ENCODE measurements at places on chromosomes 13 and 19. TPM values are rescaled to one million over a fixed set of nuclear protein-coding genes. Genes with fewer than 3 reads are reported as not detected.

GRCh38 chr19:48152551-48152950, 17.6 kb downstream of the LIG1 start:
- peak; percentile 62 for DNase-seq

GRCh38 chr13:52353193-52353592, 52.8 kb downstream of the THSD1 start:
- DNase-seq = peak; percentile 37

GRCh38 chr13:77508959-77509620, 26.4 kb upstream of the SCEL start:
- peak; percentile 35 for DNase-seq

GRCh38 chr19:53785196-53785889, 38.8 kb downstream of the NLRP12 start:
- DNase-seq = no peak

DNA sequence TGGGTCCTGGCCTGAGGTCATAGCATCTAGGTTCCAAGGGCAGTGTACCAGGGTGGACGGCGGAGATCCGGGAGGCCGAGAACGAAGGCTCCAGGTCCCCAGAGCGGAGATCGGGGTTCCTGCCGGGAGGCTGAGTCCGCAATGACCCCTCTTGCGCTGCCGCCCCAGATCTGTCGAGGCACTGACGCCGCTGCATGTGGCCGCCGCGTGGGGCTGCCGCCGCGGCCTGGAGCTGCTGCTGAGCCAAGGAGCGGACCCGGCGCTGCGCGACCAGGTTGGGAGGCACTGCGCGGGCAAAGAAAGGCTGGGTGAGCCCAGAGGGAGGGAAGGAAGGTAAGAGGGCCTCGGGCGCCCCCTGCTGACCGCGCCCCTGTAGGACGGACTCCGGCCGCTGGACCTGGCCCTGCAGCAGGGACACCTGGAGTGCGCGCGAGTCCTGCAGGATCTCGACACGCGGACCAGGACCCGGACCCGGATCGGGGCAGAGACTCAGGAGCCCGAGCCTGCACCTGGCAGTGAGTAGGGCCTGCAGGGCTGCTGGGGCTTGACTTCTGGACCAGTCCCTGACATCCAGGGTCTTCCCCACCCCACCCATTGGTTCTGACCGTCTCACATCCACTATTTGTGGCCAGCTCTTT, 906 bp downstream of the ANKLE1 start:
- DNase-seq = peak; percentile 88

DNA sequence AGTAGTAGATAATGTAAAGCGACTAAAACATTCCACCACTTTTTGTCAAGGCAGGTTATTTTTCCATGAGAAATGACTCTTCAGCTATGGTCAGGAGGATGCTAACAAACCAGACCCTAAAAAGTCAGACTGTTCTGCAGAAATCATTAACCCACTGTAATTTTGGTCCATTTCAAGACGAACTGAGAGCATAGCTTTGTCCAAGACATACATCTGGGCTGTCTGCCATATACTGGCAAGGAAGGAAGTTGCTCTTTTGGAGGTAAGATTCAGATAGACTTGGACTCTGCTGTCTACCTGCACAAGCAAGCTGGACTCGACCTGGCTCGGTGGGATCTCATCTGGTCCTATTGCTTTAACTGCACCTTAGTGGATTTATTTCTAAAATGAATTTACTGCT, 207.8 kb downstream of the POSTN start:
- DNase-seq = no peak

DNA sequence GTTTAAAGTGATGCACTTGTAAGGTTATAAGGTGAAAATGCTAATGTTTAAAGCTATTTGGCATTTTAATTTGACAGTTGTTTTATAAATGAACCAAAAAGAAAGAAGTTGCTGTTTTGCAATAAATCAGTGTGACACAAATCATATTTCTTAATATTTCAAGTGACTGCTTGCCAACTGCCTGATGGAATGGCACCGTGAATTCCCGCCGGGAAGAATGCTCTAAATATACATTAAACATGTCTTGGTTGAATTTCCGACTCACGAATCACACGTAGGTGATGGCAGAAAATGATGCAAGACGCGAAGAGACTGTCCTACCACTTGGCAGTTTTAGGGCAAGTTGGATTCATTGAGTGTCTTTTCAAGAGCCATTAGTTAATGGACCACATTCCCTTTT, 3.1 kb upstream of the GJB2 start:
- peak; percentile 37 for DNase-seq

- peak; percentile 38 for DNase-seq
These were observed 47.7 kb upstream of the ATP12A start for GRCh38 chr13:24632382-24633121.

DNA sequence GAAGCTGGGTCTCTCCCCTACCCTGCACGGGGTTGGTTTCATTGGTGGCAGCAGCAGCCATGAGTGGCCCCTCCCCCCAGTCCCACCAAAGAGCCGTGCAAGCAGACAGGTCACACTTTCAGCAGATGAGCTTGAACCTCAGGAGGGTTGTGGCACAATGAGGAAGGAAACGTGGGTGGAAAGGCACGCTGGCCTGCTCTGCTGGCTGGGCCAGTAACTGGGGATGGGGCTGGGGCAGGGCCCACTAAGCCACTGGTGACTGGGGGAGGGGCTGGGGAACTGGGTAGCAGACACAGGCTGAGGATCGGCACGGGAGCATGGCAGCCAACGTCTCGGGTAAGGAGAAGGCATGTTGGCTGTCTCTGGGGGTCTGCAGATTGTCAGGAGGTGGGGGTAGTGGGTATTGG, at the start of gene P2RY11:
Gene P2RY11, plus strand, starts transcription at position 289 of the 407 bp plus-strand sequence. Its CDS starts 29 bp downstream, at position 318.
- DNase-seq = no peak

ALKBH7 gene
- 51.5 TPM for total RNA-seq

- peak; percentile 85 for DNase-seq
These were observed 5.9 kb downstream of the RPL18A start for GRCh38 chr19:17865364-17866311.

- DNase-seq = no peak
These were observed 1.0 kb downstream of the POSTN start for GRCh38 chr13:37597477-37598025.

DNA sequence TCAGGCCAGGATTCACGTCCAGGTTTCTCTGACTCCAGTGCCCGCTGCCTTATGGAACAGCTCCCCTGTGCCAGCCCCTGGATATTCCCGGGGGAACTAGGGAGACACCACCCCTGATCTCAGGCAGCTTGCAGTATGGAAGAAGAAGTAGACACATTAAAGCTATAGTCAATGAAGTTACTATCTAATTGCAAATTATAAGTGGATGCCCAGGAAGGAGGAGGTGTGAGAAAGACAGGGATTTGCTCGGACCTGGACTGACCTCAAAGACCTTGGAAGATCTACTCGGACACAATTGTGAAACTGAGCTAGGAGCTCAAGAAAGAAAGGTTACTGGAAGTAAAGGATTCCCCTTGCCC, 10.4 kb downstream of the SIGLEC11 start:
- no peak for DNase-seq

GPC6 gene
- 9.7 TPM for total RNA-seq

GFY gene
- total RNA-seq = not detected

GRCh38 chr19:7902796-7903243, 857 bp upstream of the MAP2K7 start:
- DNase-seq = no peak

DNA sequence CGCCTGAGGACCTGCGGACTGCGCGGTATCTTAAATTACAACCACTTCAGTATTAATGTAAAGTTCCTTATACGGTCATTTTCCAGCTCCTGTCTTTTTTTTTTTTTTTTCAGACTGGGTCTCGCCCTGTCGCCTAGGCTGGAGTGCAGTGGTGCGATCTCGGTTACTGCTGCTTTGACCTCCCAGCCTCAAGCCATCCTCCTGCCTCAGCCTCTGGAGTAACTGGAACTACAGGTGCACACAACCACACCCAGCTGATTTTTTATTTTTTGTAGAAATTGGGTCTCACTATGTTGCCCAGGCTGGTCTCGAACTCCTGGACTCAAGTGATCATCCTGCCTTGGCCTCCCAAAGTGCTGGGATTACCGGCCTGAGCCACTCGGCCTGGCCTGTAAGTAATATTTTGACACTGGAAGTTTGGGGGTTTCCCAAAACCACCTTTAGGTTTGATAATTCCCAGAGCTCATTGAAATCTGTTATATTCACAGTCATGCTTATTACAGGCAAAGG, 406 bp upstream of the EID2B start:
- no peak for DNase-seq

DNA sequence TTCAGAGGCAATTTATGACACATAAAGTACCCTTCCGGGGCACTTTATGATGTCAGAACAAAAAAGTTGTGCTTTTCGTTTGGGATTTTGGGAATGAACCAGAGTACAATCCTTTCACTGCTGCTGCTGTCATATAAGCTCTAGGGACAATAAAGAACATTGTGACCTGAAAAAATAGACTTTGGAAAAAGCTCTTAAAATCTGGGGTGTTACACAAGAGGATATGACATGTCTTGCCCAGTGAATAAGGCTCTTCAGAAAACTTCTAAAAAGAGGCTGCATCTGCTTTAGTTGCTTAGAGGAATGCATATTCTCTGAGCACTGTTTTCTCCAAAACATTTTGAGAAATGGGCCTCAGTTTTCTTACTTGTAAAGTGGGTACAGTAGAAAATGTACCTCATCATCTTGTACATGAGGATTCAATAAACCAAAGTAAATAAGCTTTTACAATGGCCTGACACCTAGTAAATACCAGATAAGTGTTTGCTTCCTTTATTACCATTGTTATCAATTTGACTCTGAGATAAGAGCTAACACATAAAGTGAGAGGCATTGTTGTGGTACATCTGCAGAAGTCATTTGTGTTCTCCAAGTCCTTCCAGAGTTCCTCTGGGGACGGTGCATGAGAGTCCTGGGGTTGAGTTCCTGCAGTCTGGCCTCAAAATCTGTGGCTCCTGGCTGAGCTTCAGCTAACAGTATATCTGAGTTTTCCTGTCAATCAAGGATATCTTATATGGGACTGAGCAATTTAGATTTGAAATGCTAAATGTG, 67.4 kb upstream of the EDNRB start:
- no peak for DNase-seq

ZNF285 gene
- 4.0 TPM for total RNA-seq

- DNase-seq = peak; percentile 56
These were observed 11.1 kb downstream of the TEX101 start for GRCh38 chr19:43425567-43426392.

- no peak for DNase-seq
These were observed 17.9 kb upstream of the TINCR start for GRCh38 chr19:5585461-5586299.

- DNase-seq = no peak
These were observed 167.4 kb upstream of the OBI1 start for GRCh38 chr13:78826312-78826711.

CGB7 gene
- 2.5 TPM for total RNA-seq

GRCh38 chr19:4552525-4552819, 7.0 kb downstream of the SEMA6B start:
- DNase-seq = no peak

CCDC122 gene
- total RNA-seq = 15.7 TPM

DNA sequence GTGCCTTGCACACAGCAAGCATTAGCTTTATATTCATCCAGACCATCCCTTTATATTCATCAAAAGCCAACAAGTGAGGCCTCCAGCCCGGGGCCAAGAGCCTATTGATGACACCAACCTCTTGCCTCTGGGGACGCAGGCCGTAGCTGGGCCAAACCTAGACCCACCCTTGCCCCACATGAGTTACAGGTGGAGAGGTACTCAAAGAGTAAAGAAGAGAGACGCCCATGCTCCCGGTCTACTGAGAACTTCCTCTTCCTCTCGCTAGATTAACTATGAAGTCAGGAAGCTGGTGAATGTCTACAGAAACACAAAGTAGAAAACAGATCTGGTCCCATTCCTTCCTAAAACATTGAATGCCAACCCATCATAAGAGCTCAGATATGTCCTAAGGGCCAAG, 3.8 kb upstream of the MLNR start:
- no peak for DNase-seq

DNA sequence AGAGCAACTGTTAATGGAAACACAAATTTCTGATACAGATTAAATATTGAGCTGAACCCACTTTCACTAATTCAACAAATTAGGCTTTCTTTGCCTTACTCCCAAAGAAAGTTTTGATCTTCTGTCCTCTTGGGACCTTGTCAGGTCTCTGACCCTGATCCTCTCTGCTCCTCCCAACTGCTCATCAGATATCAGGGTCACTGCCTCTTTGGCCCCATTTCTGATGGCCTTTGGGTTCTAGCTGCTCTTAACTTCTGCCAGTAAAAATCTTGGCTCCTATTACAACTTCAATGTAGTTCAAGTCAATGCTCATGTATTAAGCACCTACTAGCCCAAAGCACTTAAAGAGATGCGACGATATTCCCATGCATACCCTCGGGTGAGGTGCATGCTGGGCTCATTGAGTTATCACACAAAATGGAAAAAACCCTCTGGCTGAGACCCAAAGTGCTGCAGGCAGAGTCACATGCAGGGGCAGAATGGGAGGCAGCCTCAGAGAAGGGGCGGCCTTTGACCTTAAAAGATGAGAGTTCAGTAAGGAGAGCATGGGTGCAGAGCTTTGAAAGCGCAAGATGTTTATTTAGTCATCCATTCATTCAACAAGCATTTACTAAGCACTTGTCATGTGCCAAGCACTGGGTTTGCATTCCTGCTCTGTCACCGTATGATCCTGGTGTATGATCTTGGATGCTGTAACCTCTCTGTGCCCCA, 183.4 kb downstream of the USP12 start:
- no peak for DNase-seq

DNA sequence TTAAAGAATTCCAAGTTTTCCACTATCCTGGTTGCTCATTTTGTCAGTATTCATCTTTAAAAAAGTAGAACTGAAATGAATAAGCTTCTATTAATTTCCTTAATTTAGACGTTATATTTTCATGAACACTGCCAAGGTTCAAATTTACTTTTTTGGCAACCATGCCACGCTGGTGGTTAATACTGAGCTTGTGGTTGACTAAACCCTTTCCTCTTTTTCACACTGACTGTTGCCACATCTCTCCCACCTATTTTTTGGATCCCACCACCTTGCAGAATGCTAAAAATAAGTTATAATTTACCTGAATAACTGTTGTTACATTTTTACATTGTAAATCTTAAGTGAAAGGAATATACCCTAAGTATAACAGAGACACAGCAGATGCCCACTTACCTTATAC, 45.0 kb downstream of the FLT3 start:
- DNase-seq = no peak

DNA sequence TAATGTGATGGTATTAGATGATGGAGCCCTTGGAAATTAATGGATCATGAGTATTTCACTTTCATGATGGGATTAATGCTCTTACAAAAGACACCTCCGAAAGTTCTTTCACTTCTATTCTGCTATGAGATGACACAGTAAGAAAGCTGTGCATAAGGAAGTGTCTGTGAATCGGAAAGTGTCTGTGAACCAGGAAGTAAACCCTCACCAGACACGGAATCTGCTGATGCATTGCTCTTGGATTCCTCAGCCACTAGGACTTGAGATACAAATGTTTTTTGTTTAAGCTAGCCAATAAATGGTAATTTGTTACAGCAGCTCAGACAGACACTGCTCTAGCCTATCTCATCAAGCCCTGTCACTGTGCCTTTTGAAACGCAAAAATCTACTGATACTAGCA, 440.4 kb upstream of the PRR20A start:
- DNase-seq = no peak

DNA sequence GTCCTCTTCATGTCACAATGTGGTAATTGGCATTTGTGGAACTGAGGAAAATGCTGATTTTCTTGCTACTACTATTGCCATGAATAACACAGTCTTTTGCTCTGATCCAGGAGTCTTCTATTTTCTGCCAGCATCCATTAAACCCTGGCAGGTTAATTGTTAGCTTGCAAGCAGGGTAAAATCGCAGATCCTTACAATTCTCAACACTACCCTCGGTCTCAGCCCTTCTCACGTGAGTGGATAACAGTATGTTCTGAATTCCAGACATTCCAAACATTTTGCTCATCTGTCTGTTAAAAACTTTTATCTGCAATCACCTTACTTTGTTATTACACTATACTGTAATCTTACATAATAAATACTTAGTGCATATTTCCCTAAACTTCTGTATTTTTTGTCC, 251.3 kb upstream of the ATXN8OS start:
- no peak for DNase-seq

TSHZ3 gene
- total RNA-seq = not detected

All from MCF 10A (cell line).